ENCODE measurements at places on chromosomes 5 and 9. TPM values are rescaled to one million over a fixed set of nuclear protein-coding genes. Genes with fewer than 3 reads are reported as not detected.

PCDHGB1 gene
- 0.40 TPM for total RNA-seq

RPL35 gene
- total RNA-seq: 418 TPM

MVB12B gene
- total RNA-seq: 8.4 TPM

LTC4S gene
- total RNA-seq: 0.73 TPM

TTC23L gene
- not detected for total RNA-seq

TRIM36 gene
- total RNA-seq: 2.9 TPM

CTXN3 gene
- not detected for total RNA-seq

OGN gene
- total RNA-seq: 0.31 TPM

PAPPA gene
- total RNA-seq: 0.27 TPM

ZNF300 gene
- total RNA-seq: 0.18 TPM

ABO gene
- total RNA-seq: 0.29 TPM

MEIKIN gene
- not detected for total RNA-seq

PCDHB6 gene
- total RNA-seq: 0.06 TPM

GPX3 gene
- total RNA-seq: 288 TPM

PCDHB15 gene
- total RNA-seq: 0.83 TPM

NXNL2 gene
- not detected for total RNA-seq

NANS gene
- total RNA-seq: 16.4 TPM

CERCAM gene
- total RNA-seq: 2.5 TPM

RNF183 gene
- not detected for total RNA-seq

P4HA2 gene
- total RNA-seq: 12.0 TPM

CACFD1 gene
- 28.7 TPM for total RNA-seq

HSD17B3 gene
- total RNA-seq: 1.8 TPM

ENTPD2 gene
- total RNA-seq: 0.86 TPM

HAVCR2 gene
- 3.5 TPM for total RNA-seq

ELAVL2 gene
- not detected for total RNA-seq

ORM2 gene
- 3,162 TPM for total RNA-seq

DAB2IP gene
- 21.4 TPM for total RNA-seq

NSA2 gene
- total RNA-seq: 66.3 TPM

RETREG1 gene
- total RNA-seq: 17.2 TPM

STPG3 gene
- not detected for total RNA-seq

FAM174A gene
- total RNA-seq: 8.5 TPM

F2R gene
- 11.7 TPM for total RNA-seq

PCDHGA11 gene
- 1.7 TPM for total RNA-seq

ZNF883 gene
- total RNA-seq: 0.15 TPM

MYMK gene
- total RNA-seq: not detected

TAF11L10 gene
- total RNA-seq: not detected

WDR38 gene
- not detected for total RNA-seq

LHX6 gene
- 0.20 TPM for total RNA-seq

KCTD16 gene
- 0.02 TPM for total RNA-seq

TEX48 gene
- total RNA-seq: not detected

MAMDC2 gene
- not detected for total RNA-seq

MSX2 gene
- not detected for total RNA-seq

NMUR2 gene
- not detected for total RNA-seq

SPOCK1 gene
- total RNA-seq: 0.13 TPM

FGFR4 gene
- total RNA-seq: 73.3 TPM

CER1 gene
- not detected for total RNA-seq

PCDHA12 gene
- total RNA-seq: 0.18 TPM

NREP gene
- total RNA-seq: 6.0 TPM

ERCC6L2 gene
- total RNA-seq: 11.5 TPM

LARP1 gene
- total RNA-seq: 70.8 TPM

SVEP1 gene
- 2.3 TPM for total RNA-seq

EQTN gene
- total RNA-seq: not detected
